Hematopoietic multipotent progenitor cell treated with erythropoietin and hydrocortisone succinate and interleukin-3 and kit ligand, for 17 days (in vitro differentiated cells): ENCODE measurements at places on chromosomes 1 and 21.

DNA sequence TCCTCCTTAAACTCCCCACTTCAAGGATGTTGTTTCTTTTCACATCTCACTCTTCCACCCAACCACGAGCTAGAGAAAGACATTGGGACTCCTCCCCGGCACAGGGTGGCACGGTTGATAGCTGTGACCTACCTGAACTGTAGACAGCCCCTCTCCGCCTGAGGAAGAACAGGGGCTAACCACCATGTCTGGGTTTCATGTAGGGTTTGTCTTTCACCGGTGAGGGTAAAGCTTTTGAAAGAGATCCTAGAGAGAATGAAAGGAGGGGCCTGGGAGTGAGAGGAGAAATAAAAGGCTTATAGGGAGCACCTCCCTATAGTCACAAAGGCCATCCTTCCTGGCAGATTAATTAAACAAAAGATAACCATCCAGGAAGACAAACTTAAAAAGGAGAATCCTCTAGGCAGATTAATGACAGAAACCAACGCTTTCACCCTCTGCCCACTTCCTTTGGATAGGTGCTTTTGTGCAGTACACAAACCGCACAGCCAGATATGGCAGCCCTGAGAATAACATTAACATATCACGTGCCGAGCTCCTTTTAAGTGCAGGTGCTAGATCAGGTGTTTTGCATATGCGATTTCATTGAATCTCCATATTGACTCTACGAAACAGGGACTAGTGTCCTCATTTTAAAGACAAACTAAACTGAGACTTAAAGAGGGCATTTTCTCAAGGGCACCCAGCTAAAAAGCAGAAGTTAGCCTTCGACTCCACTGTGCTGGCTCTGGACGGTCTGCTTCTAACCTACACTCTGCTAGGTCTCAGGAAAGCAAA lies 178.1 kb upstream of the RUNX1 start:
- no peak for DNase-seq

DNA sequence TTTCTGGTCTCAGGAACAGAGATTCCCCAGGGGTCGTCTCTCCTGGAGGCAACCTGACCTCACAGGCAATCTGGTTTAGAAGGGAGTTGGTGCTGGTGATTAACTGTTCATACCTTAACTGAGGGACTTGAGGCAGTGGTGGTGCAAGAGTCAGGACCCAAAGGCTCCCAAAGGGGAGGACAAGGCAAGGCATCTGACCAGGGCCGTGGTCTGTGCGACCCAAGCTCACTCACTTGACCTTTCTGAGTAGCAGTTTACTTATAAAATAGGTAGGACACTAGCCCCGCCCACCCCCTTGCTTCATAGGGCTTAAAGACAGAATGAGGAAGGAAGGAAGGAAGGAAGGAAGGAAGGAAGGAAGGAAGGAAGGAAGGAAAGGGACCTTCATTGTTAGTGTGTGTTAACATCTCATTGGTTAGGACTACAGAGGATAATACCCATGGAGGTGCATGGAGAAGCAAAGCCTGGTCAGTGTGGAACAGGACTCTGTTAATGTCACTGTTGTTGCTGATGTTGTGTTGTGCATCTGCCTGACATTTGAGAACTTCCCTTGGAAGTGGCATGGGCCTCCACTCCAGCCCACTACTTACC lies 4.6 kb upstream of the KCNA2 start:
- no peak for DNase-seq

DNA sequence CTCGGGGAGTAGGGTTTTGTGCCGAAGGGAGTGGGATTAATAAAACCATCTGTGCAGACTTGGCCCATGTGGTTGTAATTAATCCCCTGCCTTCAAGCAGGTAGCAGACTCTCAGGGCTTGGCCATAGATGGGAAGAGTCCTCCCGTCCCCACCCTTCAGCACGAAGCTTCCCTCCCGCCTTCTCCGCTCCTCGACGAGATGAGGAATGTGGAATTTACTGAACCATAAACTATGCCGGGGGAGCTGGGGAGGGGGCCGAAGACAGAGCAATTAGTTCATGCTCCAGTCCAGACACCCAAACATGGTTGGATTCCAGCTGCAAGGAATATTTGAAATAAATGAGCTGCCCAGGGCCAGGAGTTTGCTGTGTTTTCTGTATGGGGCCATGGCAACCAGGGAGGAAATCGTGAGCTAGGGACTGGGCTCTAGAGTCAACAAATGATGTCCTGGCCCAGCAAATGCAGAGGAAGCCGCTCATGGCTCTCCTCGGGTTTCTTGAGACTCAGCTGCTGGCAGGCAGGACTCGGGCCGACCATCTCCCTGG lies 78.8 kb downstream of the SPSB1 start:
- DNase-seq = no peak

DNA sequence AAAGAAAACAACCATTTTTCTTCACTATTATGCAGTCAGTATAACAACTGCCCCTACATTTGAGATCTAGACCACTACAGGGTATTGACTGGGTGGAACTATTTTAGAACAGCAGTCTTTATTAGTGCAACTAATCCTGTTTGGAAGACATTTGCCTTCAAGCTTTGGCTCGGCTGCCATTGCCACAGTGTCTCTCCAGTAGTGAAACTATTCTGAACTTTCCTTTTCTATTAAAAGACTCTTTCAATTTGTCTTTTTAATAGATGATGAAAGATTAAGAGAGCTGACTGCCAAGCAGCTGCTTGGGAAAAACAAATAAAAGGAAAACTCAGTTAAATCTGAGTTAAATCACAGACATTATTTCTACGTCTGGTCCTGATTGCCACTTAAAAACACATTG lies 49.3 kb downstream of the LPGAT1 start:
- DNase-seq = no peak

- no peak for DNase-seq
These were observed 97.6 kb downstream of the PIK3R3 start for GRCh38 chr1:46034601-46035516.
